ENCODE measurements at places on chromosomes 3 and 15.

DNA sequence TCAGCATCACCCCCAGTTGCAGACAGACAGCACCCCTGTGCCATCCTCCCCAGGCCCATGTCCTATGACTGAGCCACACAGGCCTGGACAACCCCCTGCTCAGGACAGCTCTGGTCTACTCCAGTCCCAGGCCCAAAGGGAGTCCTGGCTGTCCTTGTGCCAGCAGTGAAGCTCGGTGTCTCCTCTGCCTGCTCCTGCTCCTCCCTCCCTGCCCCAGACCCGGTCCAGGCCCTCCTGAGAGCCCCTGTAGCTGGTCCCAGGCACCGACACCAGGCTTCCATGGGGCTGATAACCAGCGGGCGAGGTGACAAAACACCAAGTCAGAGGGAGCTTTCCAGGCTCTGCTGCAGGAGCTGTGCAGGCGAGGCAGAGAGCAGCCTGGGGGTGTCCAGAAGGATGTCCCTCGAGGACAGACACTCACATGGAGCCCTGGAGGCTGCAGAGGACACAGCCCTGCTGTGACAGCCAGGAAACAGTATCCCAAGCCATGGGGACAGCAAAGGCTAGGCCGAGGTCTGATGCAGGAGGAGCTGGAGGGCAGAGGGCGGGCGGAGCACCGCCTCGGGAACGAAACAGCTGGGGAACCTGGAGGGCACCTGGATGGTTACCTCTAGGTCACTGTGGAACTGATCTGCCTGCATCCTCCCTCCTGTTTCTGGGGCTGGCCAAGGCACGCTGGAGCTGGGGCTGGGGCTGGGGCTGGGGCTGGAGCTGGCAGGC is 103.8 kb upstream of the PRR20G start:
- DNase-seq, result no peak

GRCh38 chr3:159824333-159824732 is 164.3 kb upstream of the IL12A start:
- DNase-seq, result no peak

DNA sequence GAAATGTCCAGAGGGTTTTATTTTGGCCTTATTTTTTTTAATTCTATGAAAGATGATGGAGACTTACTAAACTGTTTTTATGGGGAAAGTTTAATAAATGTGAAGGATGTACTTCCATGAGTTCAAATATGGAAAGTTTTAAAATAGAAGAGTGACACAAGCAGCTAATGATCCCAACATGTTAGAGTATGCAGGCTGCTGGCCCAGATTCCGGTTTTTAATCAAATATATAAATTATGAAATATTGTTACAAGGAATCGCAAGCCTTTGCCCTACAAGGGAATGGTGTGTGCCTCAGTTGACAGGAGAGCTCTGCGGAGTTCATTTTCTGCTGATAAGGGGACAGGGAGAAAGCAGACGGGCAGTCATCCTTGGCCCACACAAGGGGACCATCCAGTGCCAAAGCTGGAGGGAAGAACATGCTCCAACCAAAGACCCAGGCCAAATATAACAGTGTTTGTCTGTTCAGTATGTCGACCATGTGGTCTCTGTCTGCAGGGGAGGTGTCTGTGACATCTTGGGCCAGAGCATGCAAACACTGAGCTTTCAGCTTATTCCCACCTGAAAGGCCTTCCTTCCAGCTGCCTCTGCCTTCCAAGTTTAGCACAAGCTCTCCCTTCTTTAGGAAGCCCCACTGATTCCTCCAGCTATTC is 69.8 kb downstream of the SSUH2 start:
- no peak for DNase-seq

- no peak for DNase-seq
Measured at GRCh38 chr15:74036271-74037170, 42.0 kb downstream of the PML start.

DNA sequence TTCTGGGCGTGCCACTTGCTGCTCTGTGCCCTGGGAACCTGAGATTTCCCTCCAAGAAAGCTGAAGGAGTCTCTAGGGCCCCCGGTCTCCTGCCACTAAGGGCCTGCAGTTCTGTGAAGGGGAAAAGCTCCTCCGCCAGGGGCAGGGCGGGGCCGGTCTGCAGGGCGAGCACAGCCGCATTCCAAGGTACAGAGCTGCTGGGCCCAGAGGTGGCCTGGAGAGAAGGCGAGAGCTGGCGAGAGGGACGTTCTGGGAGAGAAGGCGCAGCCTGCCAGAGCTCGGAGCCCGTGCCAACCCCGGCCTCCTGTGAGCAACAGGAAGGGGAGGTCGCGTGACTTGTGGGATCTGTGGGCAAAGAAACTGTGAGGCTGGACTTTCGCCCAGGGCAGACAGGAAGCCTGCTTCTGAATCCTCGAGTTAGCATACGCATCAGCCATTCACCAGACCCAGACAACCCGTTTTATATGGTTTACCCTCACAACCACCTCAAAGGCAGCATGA is 500.4 kb downstream of the SHQ1 start:
- peak; percentile 23 for DNase-seq

- no peak for DNase-seq
Measured at GRCh38 chr3:128275316-128276145, 122.2 kb downstream of the EEFSEC start.

DNA sequence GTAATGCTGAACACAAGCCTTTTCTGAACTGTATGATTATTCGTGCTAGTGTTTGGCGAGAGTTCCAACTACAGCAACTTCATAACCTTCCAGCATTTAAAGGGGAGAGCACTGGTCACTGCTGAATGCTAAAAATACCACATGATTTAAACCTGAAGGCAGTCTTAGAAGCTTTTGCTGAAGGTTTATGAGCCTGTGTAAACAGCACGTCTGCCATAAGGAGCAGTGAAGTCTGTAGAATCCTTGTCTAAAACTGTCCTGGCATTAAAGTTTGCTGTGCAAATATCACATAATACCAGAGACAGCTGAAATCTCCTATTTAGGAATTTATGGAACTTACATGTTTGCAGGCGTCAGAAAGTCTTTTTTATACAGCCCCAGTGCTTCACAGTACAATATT is 5.9 kb downstream of the SATB1 start:
- no peak for DNase-seq

DNA sequence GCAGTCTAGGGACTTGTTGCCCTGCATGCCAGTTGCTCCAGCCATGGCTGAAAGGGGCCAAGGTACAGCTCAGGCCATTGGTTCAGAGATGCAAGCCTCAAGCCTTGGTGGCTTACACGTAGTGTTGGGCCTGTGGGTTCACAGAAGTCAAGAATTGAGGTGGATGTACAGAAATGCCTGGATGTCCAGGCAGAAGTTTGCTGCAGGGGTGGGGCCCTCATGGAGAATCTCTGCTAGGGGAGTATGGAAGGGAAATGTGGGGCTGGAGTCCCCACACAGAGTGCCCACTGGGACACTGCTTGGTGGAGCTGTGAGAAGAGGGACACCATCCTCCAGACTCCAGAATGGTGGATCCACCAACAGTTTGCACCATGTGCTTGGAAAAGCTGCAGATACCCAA is 10.6 kb upstream of the B3GNT5 start:
- no peak for DNase-seq

DNA sequence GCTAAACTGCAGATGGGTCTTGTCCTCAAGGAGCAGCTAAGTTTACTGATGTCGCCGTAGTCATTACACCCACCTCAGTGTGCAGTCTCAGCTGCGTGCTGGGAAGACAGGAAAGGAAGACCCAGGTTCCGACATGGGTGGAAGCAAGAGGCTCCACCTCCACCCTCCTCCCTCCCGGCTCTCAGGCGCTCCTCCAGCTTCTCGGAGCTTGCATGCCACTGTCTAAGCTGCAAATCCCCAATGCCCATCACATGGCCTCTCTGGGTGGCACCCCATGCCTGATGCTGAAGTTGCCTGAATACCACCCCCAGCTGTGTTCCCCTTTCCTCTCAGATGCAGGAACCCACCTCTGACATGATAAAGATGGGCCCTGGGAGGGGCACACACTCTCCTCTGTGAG is 58.5 kb downstream of the MGLL start:
- no peak for DNase-seq

- no peak for DNase-seq
Measured at GRCh38 chr3:13141991-13142412, 68.8 kb upstream of the IQSEC1 start.

- DNase-seq, result no peak
Measured at GRCh38 chr3:134362221-134362620, 12.0 kb downstream of the AMOTL2 start.
